Retina (tissue), 1 donor: ENCODE measurements at places on chromosomes 16 and 17.

DNA sequence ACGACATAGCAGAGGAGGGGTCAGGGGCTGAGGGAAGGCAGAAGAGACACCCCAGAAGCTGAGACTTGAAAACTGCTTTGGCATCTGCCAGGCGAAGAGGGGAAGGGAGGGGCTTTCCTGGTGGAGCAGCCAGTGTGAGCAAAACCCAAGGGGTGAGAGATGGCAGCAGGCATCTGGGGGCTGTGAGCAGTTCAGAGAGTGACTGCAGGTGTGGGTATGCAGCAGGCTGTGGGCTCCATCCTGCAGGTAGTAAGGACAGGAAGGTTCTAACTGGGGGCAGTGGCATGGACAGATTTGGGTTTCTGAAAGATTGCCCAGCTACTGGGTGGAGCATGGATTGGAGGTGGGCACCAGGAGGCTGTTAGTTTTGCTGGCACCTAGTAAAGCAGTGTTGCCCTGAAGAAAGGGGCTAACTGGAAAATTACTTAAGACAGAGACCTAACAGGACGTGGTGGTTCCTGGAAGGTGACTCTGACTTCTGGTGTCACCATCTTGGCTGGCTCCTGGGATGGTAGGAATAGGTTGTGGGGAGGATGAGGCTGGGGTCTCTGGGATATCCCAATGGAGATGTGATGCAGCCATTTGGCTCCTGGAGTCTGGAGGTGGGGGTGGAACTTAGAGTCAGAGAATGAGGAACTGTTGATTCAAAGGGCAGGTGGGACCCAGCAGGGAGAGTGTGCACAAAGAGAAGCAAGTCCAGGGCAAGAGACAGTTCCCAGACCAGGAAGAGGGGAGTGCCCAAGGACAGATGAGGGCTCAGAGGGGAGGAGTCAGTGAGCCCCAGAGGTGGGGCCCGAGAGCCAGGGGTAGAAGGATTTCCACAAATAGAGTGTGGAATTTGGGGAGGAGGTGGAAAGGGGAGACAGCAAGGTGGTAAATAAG is 11.2 kb downstream of the BCL7C start:
- DNase-seq = no peak

GRCh38 chr17:15298176-15298575 is 33.0 kb upstream of the PMP22 start:
- DNase-seq = no peak

- DNase-seq = no peak
Observed at GRCh38 chr17:50103941-50104340, 8.8 kb downstream of the PDK2 start.

GRCh38 chr17:17279316-17279715 is 1.7 kb downstream of the COPS3 start:
- DNase-seq = no peak

DNA sequence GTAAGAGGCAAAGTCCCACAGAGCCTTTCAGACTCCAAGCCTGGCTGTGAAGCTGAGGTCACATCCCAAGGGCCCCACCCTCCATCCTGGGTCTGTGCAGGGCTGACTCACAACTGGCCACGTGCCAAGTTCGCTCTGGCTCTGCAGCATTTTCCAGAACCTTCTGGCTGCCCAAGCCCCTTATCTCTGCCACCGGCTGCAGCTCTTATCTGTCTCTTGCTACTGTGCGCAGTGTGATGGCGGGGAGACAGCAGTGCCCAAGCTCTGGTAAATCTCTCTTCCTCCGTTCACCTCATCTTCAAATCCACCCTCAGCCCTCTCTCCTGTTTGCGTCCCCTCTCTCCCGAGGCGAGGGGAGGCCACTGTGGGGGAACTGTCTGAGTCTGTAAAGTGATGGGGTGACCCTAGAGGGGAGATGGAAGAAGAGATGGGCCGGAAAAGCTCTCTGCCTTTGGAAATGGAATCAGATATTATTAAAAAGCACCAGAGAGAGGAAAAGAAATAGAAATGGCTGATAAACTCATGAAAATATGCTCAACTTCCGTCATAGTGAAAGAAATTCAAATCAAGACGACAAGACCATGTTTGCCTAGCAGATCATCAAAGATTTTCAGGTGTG is 162.7 kb upstream of the CDC42EP4 start:
- no peak for DNase-seq

DNA sequence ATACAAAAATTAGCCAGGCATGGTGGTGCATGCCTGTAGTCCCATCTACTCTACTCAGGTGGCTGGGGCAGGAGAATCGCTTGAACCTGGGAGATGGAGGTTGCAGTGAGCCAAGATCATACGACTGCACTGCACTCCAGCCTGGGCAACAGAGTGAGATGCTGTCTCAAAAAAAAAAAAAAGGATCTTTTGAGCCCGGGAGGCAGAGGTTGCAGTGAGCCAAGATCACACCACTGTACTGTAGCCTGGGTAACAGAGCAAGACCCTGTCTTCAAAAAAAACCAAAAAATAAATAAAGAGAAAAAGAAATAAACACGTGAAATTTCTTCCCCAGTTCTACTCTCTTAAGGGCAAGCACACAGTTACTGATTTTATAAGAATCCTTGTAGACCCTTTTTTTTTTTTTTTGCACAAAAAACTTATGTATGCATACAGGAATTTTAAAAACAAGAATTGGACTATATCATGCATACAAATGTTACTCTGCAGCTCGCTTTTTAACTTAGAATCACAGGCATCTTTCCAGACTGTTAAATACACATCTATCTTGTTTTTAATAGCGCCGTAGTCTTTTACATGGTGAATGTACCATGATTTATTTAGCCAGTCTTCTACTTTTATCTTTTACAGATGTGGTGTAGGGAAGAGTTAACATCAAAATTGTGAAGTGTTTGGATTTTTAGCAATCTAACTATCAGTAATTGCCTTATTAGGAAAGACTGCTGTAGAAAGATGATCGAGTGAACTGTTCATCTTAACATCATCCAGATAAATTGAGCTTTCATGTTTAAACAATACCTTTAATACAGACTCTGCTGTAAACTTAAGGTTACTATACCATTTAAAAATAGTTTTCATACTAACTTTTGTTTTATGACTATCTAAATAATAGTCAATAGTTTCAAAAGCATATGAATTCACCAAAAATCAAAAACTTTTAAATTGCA is 14.6 kb downstream of the CDH3 start:
- no peak for DNase-seq

- no peak for DNase-seq
Observed at GRCh38 chr17:9148905-9149525, 127.7 kb downstream of the NTN1 start.

DNA sequence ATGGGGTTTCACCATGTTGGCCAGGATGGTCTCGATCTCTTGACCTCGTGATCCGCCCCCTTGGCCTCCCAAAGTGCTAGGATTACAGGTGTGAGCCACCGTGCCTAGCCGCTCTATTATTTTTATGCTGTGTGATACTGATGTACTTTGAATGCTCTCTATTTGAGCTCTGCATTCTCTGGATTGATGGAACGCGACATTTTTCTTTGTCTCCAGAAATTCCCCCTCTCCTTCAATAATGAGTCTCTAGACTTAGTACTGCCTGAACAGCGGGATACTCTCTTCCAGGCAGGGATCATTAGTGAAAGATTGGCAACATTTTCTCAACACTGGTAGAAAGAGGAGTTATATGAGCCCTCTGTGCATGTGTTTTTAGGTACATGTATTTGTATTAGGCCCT is 93.3 kb upstream of the CLEC3A start:
- peak; percentile 51 for DNase-seq

GRCh38 chr16:14407786-14408399 is 222.2 kb downstream of the PARN start:
- no peak for DNase-seq

- DNase-seq = no peak
Observed at GRCh38 chr17:73231395-73231794, 30.3 kb downstream of the CPSF4L start.

- no peak for DNase-seq
Observed at GRCh38 chr16:55271945-55272513, 52.0 kb upstream of the IRX6 start.

GRCh38 chr17:48734333-48735061 is 5.9 kb upstream of the HOXB13 start:
- DNase-seq = no peak

GRCh38 chr16:53404959-53405358 is 29.3 kb upstream of the RBL2 start:
- no peak for DNase-seq
